ENCODE measurements at places on chromosomes 7 and 10.

DNA sequence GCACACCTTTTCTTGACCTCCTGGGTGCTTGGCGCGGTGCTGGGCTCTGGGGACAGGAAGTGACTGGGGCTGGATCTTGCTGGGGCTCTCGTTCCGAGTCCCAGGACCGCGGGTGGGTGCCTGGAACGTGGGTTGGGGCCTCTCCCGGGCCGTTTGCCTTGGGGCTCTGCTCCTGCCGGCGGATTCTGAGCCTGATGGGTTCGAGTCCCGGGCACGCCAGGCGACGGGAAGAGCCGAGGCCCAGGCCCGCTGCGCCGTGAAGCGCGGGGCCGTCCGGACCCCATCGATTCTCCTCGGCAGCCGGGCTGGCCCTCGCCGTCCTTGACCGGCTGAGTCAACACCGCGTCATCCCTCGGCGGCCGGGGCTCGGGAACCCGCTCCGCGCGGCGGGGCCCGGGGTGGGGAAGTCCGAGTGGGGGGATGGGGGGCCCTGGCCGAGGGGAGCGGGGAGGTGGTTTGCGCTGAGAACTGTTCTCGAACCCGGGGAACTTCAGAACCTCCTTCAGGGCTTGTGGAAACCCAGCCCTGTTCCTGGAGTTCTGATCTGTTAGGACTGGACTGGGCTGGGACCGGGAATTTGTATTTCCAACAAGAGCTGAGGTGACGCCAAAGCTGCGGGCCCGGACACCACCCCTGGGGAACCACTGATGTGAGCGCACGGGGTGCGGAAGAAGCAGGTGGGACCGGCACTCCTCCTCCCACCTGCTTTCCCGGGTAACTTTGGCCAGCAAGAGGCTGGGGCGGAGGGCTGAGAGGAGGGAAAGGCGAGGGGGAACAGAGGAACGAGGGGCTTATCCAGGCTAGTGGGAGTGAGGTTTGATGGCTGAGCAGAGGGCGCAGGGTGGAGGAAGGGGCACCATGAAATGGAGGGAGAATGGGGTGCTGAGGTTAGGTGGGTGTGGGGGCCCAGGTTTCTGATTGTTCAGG is 6.2 kb downstream of the HHEX start:
- peak; percentile 93 for DNase-seq

DNA sequence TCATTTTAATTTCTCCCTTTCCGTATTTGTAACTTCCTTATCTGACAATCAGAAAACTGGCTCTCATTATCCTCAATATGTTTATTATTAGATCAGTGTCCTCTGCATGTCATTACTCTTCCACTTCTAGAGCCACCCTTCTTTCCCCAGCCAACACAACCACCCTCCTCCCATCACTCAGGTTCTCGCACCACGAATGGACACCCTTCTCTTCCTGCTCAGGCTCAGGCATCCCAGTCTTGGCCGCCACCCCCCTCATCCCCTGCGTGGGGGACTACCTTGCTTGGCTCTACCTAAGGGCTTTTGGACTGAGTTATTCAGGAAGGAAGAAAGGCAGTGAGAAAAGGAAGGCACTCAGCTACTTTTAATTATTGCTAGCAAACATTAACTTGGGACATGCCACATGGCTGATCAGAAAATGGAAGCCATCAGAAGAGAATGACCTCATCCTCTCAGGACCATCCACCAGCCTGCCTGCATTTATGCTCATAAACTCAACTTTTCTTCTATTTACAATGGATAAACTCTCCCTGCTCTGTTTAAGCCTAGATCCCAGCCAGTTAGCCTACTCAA is 199.9 kb upstream of the PLXNA4 start:
- DNase-seq = no peak

- DNase-seq = peak; percentile 32
Measured at GRCh38 chr10:4334871-4335270, 491.1 kb upstream of the AKR1E2 start.

DNA sequence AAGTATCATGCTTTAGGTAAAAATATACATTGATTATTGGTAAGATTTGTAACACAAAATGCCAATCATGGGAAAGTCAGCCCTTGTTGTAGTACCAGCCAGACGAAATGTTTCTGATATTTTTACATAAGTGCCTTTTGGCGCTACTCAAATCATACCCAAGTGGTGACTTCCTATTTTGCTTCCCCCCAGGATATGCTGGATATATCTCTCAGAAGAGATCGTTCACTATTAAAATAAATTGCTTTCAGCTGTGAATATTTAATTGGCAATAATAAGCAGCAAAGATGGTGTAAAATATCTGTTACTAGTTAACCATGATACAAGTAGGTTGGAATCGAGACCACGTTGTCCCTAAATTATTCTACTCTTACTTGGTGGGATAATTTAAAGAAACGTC is 909.2 kb upstream of the LRRN3 start:
- no peak for DNase-seq

GRCh38 chr10:59362959-59363381 is 621 bp upstream of the FAM13C start:
- DNase-seq = peak; percentile 65

GRCh38 chr10:132893090-132893489 is 49.3 kb downstream of the CFAP46 start:
- no peak for DNase-seq

Data from osteoblast (primary cell).